ENCODE measurements at places on chromosomes 5 and 9.

DNA sequence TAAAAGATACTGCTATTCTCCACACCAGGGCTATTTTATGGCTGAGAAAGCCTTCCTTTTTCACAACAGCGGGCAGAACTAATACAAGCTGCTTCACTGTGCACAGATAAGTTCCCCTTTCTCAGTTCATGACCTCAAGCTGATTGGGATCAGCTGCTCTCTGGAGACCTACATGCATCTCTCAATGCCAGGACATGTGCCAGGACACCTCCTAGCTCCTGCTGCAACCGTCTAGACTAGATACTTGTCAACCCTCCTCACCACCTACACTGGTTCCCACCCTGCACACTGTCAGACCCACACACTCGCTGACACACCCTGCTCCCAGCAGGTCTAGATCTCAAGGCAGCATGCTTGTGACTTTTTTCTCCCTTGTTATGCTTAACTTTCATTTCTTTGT, 39.8 kb downstream of the STARD4 start:
- DNase-seq = no peak

DNA sequence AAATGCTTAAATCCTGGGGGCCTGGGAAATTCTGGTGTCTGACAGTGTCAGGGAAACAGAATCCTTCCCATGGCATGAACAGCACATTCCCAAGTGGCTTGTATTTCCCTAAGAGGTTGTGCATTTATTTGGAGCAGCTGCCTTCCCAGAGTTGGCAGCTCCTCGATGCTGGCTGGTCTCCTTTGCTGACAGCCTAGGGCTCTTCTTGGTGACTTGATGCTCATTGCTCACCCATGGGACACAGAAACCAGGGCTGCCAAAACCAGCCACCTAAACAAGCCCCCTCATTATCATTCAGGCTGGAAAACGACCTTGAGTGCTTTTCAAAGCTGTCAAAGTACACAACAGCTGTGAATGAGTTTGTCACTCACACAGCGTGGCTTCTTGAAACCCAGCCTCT, 24.2 kb downstream of the ENHO start:
- DNase-seq = no peak

GRCh38 chr9:6567140-6567591, 78.4 kb downstream of the GLDC start:
- DNase-seq = no peak

GRCh38 chr9:123217128-123217654, 51.2 kb downstream of the STRBP start:
- no peak for DNase-seq

GRCh38 chr9:1875921-1876448, 139.2 kb upstream of the SMARCA2 start:
- peak; percentile 61 for DNase-seq

- no peak for DNase-seq
Measured at GRCh38 chr9:129384491-129385210, 206.6 kb upstream of the IER5L start.

DNA sequence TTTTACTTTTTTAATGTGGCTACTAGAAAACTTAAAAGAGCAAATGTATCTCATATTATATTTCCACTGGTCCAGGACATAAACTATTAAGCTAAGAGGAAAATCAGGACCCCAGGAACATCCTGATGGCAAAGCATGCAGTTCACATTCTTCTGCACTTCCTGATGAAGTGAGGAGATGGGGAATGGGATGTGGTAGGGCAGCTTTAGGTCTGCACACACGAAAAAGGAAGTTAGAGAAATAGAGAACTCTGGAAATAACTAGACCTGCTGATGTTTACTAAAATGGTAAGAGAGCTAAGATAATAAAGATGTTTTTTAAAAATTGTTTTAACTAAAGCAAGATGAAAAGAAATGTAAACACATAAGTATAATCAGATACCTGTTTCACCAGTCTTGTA, 39.7 kb upstream of the NIPBL start:
- no peak for DNase-seq

DNA sequence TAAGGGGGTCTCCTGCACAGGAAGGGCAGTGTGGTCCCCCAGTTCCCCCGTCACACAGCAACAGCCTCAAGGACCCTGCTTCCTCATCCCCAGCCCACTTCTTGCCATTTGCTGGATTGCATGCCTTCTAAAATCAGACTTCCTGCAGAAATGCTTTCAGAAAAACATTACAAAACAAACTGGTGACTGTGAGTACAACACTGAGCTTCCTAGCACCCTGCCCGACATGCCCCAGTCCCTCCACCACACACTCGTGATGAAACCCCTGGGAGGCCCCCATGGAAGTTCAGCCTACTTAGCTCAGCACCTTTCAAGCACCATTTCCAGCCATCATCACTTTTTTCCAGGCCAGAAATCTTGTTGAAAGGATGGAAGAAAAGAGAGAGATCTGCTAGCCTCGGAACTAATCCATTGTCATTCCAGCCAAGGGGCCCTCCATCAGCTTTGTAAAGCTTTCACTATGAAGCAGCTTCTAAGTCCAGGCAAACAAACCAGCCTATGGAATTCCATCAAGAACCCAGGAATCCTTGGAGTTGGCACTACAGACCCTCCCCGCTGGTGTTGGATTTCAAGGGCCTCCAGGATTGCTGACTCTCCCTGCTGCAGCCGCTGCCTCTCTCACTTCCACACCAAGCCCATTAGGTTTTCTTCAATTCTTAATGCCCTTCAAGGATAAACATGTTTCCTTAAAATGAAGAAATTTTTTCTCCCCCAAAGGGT, 114.6 kb downstream of the C5orf15 start:
- DNase-seq = no peak

GRCh38 chr9:137812356-137813023, 65.1 kb upstream of the CACNA1B start:
- no peak for DNase-seq

DNA sequence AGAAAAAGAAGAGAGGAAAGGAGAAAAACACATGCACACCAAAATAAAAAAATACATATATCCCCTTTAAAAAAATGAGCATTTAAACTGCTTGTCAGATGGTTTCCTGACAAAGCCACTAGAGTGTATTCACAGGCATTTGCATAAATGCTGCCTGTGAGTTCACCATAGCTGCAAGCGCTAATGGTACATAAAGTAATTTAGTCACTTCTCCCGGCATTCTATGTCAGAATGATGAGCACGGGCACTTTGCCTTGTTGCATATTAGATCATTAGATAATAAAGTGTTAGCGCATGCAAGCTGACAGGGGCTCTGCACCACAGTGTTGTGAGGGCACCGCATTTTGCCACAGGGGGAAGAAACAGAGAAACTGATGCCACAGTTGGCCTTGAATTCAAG, 280.6 kb downstream of the EBF1 start:
- no peak for DNase-seq

DNA sequence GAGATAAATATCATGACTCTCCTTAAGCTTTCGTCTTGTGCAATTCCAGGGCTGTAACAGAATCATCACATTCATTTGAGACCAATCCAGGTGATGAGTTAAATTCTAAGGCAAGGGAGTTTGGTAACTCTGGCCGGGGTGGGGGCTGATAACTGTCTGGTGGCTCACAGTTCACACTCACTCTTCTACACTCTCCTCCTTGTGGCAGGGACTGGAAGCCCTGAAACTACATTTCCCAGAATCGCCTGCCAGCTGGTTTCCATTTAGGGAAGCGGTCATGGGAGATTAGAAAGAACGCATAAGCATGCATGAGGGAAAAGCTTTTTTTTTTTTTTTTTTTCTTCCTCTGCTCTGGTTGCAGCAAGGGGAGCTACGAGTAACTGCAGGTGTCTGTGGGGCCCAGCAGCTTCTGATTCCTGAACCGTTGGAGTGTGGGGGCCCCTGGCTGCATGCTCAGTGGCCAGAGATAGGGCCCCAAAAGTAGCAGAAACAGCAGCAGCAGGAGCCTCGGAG, 154.8 kb upstream of the TBC1D2 start:
- DNase-seq = no peak

- no peak for DNase-seq
Measured at GRCh38 chr9:93552923-93553322, 23.5 kb upstream of the PHF2 start.

GRCh38 chr5:96209829-96210228, 223.2 kb downstream of the PCSK1 start:
- no peak for DNase-seq

DNA sequence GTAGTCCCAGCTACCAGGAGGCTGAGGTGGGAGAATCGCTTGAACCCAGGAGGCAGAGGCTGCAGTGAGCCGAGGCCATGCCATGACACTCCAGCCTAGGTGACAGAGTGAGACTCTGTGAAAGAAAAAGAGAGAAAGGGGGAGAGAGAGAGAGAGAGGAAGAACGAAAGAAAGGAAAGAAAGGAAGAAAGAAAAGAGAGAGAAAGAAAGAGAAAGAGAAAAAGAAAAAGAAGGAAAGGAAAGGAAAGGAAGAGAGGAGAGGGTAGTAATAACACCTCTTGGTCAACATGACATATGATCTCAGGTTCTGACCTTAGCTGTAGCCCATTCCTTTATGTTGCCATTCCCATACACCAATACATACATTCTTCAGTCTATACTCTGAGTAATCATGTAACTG, 14.1 kb downstream of the FBXW11 start:
- DNase-seq = no peak

DNA sequence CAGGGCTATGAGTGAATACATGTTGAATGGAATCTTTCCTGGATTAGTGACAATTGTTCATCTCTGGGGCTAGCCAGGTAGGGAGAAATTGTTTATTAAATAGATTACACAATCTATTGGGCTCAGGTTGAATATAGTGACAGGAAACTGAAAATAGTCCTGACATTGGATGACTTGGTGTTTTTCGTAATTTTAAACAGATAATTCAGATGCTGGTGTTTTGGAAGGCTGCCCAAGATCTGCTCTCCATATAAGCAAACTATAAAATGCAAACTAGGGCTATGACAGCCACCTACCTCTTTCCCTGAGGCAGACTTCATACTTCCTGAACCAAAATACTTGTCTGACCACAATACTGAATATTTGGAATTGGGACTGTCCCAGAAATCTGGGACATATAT, 99.1 kb downstream of the ENC1 start:
- no peak for DNase-seq

DNA sequence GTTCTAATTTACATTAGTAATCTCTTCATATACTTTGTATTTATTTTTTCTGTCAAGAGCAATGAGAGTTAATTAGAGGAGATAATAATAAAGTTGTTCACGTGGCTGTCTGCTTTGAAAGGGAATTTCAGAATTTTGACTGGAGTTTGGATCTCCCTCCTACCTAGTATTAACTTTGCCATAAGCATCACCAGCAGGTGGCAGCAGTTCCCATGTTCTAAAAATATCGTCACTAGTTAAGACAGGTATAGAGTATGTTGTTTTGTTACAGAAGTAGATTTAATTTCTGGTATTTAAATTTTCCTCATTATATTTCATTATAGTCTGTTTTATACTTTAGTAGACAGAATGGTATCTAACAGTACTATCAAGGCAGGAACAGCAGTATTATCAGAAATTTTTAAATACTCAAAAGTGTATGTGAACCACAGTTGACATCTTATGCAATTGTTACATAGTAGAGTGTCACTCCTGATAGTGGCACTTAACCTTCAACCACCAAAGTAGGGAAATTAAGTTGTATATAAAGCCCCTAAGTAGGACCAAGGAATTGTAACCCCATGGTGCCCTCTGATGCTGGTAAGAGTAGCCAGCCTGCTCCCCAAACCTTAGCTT, 20.4 kb downstream of the GNPDA1 start:
- peak; percentile 49 for DNase-seq

- DNase-seq = no peak
Measured at GRCh38 chr5:136646915-136647314, 281.6 kb upstream of the TRPC7 start.

- DNase-seq = no peak
Measured at GRCh38 chr5:101663543-101663942, 632.5 kb downstream of the SLCO4C1 start.

GRCh38 chr9:89431930-89432725, 65.8 kb downstream of the SEMA4D start:
- DNase-seq = no peak

- no peak for DNase-seq
Measured at GRCh38 chr5:158691631-158692255, 408.0 kb downstream of the EBF1 start.

GRCh38 chr5:15575666-15576065, 75.7 kb downstream of the FBXL7 start:
- DNase-seq = no peak

DNA sequence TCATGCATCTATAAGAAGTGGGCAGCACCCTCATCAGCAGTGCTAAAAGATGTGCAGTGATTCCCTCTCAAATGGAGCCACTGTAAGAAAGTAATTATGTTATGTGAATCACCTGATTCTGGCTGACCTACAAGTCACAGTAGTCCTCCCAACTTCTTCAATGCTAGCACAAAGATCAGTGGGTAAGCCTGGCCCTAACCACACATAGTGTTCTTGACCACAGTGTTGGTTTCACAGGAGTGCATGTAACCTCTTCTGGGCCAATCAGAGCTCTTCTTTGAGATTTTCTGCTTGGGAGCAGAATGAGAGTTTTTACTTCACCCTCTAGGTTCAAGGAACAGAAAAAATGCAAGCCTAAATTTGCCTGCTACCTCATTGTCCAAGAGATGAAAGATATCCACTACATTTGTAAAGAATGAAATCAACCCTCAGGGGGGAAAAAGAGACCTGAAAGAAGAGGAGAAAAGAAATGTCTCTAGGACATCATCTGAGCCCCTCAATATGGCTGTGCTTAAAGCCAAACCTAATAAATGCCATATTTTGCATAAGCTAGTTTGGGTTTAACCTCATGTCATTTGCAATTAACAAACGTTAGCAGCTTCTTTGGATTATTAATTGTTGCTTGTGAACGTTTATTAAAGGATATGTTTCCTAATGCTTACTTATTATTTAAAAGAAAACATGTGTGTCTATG, 65.3 kb upstream of the ADRB2 start:
- no peak for DNase-seq
